ENCODE measurements at places on chromosomes 1 and 21.

GRCh38 chr1:194277927-194278326 is 1091.5 kb upstream of the B3GALT2 start:
- no peak for DNase-seq

- no peak for DNase-seq
Measured at GRCh38 chr1:95196017-95196416, 38.0 kb upstream of the RWDD3 start.

GRCh38 chr1:18996548-18997177 is 40.2 kb upstream of the IFFO2 start:
- DNase-seq: no peak

DNA sequence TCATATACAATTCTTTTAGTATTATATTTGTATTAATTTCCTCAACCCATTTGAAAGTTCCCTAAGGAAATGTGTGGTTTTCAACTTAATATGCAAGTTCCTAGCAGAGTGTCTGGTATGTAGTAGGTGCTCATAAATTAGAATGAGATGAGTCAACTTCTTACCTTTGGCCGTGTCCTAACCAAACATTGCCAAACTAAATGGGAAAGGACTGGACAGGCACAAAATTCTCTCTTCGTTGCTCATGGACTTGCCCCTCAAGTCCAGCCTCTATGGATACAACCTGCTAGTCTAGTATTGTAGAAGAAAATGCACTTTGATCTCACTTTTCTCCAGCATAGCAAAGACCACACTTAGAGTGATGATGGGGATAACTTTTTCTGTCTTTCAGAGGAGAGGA is 11.6 kb upstream of the MRPS14 start:
- DNase-seq: no peak

DNA sequence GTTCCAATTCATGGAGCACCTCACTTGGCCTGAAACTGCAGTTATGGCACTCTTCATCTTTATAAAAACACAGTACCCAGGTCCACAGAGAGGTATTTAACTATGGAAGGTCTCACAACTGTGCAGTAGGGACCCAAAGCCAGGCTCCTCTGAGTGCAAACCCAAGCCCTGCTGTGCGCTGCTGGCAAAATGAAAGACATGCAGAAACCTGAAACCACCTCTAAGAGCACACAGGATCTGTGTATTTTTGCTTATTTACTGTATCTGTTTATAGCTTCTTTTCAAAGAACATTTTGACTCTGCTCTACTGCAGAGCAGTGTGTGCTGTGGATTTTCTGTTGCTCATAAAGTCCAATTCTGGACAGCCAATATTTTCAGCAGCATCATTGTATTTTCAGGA is 166.6 kb downstream of the DSCAM start:
- no peak for DNase-seq

GRCh38 chr1:195958131-195958530 is 650.1 kb downstream of the KCNT2 start:
- DNase-seq: no peak

DNA sequence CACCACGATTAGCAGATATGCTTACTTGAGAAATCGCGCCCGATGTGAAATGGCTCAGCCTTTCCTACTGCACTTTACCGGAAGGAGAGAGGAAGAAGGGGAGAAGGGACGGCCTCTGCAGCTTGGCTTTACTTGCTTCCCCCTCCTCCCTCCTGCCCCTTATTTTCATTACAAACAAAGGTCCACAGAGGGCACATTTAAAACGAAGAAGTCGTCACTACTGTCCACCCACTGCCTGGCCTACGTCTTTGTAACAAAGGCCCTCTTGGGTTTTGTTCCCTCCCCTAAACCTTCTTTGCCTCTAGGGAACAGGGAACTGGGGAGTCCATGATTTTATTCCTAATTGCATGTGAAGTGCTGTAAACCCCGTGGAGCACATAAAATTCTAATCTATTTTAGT is 308.5 kb downstream of the LMX1A start:
- DNase-seq: no peak

DNA sequence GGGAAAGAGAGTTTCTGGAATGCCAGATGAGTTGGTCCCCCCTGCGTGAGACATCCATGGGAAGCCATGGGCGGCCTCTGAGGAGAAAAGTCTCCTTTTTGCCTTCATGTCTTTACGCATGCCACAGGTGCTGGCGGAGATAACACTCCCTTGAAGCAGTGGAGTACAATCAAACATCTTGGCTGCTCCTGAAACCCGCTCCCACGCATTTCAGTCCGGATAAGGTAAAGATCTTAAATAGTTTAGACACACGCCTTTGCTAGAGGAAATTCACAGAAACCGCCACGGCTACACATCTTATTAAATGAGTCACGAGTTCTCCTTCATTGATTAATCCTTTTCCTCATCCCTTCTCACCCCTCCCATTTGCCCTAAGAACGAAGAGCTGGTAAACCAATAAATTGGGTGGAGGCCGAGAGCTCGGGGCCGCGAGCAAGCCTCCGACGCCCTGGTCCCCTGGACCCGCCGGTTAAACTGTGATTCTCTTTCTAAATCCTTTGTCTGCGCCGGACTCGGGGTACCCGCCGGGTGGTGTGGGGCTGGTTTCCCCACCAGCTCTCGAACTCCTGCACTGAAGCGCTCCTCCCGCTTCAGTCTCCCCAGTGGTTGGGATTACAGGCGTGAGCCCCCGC is 6.6 kb upstream of the ZNF669 start:
- no peak for DNase-seq

- DNase-seq: no peak
Measured at GRCh38 chr1:13554798-13555197, 28.8 kb upstream of the PDPN start.

GRCh38 chr1:24605534-24606295 is 37.4 kb upstream of the SRRM1 start:
- DNase-seq: no peak

- DNase-seq: peak; percentile 51
Measured at GRCh38 chr21:38839328-38840286, 33.9 kb downstream of the ETS2 start.

DNA sequence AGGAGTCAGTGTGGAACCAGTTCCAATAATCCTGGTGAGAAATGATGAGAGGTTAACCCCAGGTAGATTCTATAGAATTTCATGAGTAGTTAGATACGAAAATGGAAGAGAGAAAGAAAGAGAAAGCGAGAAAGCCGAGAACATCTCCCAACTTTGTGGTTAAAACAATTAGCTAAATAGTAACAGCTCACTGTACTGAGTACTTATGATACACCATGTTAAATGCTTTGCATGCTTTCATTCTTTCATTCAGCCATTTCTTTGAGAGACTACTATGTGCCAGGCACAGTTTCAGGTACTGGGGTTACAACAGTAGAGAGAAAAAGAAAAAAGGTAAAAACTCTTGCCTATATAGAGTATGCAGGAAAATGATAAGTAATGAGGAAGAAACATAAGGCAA is 109.7 kb upstream of the SYT6 start:
- no peak for DNase-seq

- DNase-seq: no peak
Measured at GRCh38 chr1:179888071-179888470, 6.0 kb downstream of the TOR1AIP1 start.

- DNase-seq: no peak
Measured at GRCh38 chr21:39208624-39209333, 25.5 kb upstream of the PSMG1 start.

DNA sequence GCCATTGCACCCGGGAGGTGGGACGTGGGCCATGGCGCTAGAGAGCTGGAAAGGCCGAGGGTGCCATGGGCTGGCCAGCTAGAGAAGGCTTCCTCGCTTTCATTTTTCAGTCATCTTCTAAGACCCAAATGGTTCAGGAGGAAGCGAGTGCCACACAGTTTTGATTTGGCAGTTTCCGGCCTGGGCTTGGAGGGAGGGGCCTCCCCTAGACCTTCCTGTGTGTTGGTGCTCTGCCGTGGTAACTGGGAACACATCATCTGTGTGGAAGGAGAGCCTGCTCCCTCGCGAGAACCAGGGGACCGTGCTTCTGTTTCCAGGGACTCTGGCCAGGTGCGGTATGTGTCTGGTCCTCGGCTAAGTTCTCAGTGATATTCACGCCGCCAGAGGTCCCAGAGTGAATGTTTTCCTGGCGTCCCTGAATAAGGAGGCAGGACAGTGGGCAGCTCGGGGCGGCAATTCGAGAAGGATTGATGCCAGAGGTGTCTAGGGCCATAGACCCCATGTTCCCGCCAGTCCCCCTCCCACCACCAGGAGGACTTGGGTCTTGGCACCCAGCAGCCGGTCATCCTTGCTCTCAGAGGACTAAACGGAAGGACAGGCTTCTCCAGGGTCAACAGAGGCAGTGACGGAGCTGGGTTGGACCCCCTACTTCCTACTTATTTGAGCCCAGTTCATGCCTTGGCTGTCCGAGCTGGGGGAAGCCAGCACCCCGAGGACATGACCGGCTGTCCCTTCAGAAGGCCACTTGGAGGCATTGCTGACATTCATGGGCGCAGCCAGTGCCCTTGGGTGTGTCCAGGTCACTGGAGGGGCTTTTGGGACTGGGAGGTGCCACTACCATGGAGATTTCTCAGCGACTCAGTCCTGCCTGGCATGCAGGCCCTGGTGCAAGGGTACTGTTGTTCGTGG is 2.7 kb upstream of the NPHP4 start:
- DNase-seq: no peak

DNA sequence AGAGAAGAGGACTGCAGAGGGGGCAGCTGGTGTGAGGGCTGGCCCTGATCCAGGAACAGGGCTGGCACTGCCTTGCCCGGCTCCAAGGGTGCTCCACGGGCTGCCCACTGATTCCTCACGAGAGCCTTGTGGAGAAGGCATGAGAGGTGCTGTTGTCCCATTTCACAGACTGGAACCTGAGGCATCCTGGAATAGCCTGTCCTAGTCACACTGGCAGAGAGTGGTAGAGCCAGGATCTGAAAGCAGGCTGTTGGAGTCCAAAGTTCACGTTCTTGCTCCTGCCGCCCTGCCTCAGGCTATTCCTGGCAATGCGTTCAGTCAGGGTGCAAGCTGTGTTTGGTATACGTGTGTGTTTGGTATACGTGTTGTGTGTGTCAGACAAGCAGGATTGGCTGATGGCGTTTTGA is 1.8 kb downstream of the RER1 start:
- no peak for DNase-seq

DNA sequence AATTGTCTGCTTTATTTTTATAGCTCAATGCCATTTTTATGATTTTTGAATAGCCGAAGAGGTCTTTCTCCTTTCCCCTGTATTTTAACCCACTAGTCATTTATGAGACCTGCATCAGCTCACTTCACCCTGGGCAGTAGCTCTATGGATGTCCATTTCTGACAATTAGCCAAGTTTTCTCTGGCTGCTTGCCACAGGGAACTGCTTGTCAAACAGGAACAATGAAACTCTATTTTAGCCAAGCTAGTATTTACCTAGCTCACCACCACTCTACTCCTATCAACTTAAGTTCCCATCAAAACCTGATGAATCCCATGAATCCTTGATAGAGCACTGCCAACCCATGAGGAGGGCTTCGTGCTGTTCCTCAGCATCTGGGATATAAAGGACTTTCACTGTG is 406.7 kb downstream of the RWDD3 start:
- no peak for DNase-seq

GRCh38 chr1:205672970-205673369 is 7.3 kb downstream of the SLC45A3 start:
- DNase-seq: no peak

- no peak for DNase-seq
Measured at GRCh38 chr21:31500982-31501381, 156.9 kb upstream of the TIAM1 start.

DNA sequence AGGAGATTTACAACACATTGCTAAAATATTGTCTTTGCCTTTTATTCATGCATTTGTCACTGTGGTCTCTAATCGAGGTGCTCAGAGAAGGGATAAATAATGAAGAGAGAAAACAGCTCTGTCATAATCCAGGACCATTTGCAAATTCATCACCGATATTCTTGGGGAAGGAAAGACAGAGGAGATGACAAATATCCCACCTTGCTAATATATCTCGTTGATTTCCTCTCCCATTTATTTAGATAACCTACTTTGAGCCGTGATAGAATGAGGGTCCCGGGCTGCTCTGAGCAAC is 86.9 kb downstream of the PRDM16 start:
- no peak for DNase-seq

DNA sequence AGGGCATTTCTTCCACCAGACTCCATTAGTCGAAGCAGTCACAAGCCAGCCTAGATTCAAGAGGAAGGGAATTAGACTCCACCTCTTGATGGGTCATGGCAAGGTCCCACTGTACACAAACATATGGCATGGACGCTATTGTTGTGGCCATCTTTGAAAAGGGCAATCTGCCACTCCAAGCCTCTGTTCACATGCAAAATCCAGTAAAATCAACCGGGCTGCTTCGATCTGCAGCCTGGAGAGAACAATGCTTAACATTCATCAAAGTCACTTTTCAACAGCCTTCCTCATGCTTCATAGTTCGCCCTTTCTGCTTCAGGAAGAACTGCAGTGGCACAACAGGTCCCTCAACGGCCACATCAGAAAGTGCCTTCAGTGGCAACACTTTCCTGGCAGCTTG is 28.0 kb upstream of the GJB5 start:
- DNase-seq: no peak

DNA sequence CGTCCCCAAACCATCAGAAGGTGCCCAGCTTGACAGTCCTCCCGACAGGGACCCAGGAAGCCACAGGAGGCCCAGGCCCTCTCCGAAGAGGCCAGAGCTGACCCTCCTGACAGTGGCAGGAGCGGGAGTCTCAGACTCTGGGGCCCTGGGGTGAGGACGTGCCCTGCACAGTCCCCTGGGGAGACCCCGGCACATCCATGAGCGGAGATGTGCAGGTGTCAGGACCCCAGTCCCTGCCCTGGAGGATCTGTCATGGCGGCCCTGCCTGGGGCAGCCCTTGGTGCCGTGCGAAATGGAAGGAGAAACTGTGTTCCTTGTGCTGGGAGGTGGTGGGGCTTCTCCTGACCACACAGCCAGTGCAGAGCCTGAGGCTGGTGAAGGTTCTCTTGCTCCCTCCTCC is 55.8 kb downstream of the OBSCN start:
- no peak for DNase-seq

GRCh38 chr1:171486048-171486519 is 754 bp downstream of the PRRC2C start:
- DNase-seq: peak; percentile 53

DNA sequence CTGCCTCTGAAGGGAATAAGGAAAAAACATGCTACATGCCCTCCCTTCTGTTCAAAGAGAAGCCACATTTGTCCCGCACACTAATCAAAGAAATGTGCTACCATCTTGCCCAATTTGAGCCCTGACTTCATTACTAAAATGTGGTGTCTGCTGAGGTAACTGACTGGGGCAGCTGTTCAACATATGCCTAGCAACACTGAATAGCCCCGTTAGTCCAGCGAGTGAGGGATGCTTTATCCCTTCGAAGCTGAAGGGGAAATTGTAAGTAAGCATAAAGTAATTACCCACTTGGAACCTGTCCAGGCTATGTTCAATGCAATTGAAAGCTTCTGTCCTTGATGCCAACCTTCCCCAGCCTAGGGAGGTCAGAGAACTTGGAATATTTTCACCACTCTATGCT is 310.6 kb downstream of the SEC16B start:
- no peak for DNase-seq

GRCh38 chr1:86868477-86868876 is 45.4 kb downstream of the SELENOF start:
- no peak for DNase-seq

Measured in SW480 (cell line).